Kidney (tissue), 22 donors: ENCODE measurements at places on chromosomes 12 and 14. TPM values are rescaled to one million over a fixed set of nuclear protein-coding genes. Genes with fewer than 3 reads are reported as not detected.

Gene TRPV4
- total RNA-seq: 6.0 TPM

Gene ERP27
- total RNA-seq: 11.0 TPM

Gene TEAD4
- 40.9 TPM for total RNA-seq

Gene TAS2R14
- 3.9 TPM for total RNA-seq

Gene GALNT4
- 14.4 TPM for total RNA-seq

GRCh38 chr12:99436584-99436983, 211.0 kb upstream of the GARIN6 start:
- no peak for DNase-seq

DNA sequence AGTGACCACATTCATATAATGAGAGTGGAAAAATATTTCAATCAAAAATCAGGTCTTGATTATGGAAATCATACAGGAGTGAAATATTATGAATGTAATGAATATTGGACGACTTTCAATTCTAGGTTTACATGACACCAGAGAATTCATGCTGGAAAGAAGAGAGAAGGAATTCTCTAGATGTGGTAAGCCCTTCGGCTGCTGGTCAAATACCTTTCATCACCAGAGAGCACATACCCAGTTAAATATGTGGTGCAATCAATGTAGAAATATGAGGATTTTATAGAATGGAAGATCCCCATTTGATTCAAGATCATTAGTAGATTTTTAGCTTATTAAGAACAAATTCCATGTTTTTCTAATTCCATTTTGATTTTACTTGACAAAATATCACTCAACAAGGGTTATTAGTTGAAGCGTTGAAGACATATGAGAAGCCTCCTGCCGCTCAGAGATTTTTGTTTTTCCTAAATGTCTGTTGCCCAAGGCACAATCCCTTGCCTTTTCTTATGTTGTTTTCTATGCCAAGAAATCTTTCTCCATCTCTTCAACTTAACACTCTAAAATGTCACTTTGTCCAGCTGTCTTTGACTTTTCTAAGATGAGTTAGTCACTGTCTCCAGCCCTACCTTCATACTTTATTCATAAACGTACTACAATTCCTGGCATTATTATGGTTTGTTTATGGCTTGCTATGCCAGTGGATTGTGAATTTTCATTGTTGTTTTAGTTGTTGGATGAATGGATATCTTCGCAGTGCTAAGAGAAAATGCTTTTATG, 72.8 kb upstream of the ZDHHC17 start:
- DNase-seq: no peak

- DNase-seq: no peak
Observed at GRCh38 chr14:95305940-95306339, 13.8 kb downstream of the CLMN start.

GRCh38 chr12:40103043-40103442, 2.8 kb downstream of the SLC2A13 start:
- no peak for DNase-seq

- DNase-seq: no peak
Observed at GRCh38 chr12:113970211-113970610, 4.1 kb upstream of the RBM19 start.

DNA sequence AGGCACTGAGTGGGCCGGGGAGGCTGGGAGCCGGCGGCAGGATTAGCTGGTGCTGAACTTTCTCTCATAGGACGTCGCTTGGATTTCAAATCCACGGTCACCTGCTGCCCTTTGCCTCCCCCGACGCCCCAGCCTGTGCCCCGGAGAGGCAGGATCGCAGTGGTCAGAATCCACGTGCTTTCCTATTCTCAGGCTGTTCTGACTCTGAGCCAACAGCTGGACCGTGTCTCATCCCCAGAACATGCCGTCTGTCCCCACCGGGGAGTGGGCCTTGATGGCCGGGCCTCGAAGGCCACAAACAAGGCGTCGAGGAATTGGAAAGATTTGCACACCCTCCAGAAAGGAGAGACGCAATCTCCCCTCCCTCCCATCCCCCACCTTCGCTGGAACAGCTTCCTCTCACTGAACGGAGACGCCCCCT, 18.5 kb upstream of the MLXIP start:
- DNase-seq: no peak

GRCh38 chr12:131231032-131231980, 277.6 kb downstream of the ADGRD1 start:
- DNase-seq: no peak
